ENCODE measurements at places on chromosomes 2 and 18.

DNA sequence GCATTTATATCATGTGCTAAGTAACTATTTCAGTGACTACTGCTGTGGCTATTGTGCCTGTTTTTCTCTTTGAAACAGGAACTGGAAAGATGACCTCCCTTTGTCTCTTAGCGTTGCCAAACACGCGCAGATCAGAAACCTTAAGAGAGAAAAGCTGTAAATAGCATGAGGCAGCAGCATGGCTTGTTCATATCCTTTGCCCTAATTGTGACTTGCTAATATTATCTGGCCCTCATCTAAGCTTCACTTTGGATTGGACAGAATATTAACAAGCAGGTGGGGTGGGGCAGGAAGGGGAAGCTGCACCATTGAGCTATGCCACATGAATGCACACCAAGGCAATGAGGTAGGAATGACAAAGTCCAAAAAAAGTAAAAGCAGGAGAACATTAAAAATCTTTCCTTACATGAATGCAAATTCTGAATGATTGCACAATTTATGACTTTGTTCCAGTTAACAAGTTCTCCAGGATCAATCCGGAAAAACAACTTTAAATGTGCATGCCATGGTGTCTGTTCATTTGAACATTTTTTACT, 128.4 kb downstream of the IRS1 start:
- no peak for DNase-seq

DNA sequence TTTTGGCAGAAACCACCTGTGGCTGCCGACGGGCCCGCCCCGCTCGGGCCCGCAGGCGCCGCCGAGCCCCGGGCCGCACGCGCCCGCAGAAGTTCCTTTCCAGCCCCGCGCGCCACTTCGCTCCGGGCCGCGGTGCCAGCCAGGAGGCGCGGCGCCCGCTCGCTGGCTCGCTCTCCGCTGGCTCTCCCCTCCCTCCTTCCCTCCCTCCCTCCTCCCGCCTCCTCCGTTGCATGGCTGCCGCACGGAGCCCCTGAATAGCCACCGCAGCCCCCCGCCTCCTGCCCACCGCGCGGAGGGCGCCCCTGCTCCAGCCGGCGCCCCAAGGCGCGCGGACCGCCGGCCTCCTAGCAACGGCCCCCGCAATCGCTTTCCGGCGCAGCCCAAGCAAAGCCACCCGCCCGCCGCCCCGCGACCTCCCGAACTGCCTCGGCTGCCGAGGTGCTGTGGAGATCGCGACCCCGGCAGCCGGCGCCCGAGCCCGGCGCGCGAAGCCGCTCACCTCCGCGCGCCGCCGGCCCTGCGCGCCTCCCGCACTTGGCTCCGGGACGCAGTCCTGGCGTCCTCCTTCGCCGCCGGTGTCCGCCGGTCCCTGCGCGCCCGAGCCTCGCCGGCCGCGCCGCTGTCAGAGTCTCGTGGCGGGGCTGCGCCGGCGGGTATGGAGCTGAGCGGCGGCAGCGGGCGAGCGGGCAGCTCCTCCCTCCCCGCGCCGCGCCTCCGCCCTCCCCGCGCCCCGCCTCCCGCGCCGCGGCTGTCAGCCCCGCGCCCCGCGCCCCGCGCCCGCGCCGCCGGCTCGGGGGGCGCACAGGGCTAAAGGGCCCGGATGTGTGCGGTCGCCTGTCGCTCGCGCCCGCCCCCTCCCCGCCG, at the start of gene ZBTB7C:
ZBTB7C (minus strand) TSS at position 657 of the 864 bp plus-strand sequence.
- DNase-seq, result no peak

DNA sequence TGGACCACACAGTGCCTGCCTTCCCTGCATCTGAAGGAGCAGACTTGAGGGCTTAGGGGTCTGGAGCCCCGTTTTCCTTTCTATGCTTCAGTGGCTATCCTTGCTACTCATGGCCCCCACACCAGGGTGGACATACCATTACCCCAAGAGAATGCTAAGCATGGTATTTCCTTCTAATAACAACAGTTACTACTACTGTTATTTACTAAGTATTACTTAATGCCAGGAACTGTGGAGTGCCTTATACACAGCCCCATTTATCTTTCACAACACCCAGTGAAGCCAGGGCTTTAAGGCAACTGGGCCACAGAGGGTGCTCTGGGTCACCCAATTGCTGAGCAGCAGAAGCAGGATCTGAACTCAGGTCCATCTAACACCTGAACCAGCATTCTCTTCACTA, 5.8 kb upstream of the PAX8 start:
- no peak for DNase-seq

DNA sequence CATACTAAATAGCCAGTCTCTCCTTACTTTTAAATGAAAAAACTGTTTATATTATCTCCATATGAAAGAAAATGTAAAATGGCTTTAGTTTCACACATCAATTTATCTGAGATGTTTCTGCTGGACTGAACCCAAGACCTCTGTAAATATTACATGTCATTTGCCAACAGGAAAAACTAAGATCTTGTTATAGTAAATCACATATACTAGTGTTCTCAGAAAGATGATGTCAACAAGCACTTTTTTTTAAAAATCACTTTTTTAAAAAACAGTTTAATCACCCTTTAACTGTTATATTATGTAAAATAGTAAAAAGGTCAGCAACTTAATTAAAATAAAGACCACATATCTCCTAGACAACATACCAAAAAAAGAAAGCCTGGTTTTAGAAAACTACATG, 46.3 kb downstream of the PTPN2 start:
- DNase-seq, result no peak

DNA sequence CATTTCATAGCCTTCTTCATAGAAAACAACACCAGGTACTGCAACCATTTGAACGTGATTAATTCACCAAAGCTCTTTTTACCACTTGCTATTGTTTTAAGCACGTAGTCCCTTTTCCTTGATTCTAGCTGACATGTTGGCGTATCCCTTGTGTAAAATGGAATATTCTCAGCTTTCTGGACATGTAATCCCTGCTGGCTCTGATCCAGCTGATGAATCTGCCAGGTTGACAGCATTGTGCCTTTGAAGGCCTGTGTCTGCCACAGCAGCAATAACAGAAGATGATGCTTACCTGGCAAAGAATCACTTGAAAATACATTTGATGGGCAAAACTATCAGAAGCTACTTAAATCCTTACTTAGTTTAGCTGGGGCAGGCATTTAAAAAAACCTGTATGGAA, 81.0 kb upstream of the CCDC150 start:
- no peak for DNase-seq

DNA sequence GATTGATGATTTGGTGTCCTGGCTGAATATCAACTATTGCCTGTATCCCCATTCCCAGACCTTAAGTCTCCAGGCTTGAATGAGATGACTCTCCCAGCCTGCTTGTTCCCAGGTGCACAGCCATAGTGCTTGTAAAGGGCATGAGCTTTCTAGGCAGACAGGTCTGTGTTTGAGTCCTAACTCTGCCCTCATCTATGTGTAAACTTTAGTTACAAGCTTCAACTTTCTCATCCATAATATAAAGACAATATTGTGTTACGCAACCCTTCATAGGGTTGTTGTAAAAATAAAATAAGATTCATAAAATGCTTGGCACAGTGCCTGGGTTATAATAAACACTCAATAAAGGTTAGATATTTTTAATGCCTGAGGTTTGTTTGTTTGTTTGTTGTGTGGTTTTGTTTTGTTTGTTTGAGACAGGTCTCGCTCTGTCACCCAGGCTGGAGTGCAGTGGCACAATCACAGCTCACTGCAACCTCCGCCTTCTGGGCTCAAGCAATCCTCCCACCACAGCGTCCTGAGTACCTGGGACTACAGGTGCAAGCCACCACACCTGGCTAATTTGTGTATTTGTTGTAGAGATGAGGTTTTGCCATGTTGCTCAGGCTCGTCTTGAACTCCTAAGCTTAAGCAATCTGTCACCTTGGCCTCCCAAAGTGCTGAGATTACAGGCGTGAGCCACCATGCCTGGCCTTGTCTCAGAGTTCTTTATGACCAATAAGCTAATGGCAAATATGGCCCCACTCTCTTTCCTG, 89.4 kb upstream of the MAPRE2 start:
- DNase-seq, result no peak

DNA sequence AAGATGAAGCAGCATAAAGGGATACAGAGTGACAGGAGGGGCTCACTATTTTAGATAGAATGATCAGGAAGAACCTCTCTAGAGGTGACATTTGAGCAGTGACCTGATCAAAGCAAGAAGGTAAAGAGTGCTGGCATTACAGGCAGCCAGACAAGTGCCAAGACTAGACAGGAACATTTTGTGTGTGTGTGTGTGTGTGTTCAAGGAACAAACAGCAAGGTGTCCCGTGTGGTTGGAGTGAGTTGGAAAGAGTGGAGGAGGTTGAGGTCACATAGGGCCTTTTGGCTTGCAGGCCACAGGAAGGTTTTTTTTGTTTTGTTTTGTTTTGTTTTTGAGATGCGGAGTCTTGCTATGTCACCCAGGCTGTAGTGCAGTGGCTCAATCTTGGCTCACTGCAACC, 25.7 kb downstream of the FZD5 start:
- no peak for DNase-seq

DNA sequence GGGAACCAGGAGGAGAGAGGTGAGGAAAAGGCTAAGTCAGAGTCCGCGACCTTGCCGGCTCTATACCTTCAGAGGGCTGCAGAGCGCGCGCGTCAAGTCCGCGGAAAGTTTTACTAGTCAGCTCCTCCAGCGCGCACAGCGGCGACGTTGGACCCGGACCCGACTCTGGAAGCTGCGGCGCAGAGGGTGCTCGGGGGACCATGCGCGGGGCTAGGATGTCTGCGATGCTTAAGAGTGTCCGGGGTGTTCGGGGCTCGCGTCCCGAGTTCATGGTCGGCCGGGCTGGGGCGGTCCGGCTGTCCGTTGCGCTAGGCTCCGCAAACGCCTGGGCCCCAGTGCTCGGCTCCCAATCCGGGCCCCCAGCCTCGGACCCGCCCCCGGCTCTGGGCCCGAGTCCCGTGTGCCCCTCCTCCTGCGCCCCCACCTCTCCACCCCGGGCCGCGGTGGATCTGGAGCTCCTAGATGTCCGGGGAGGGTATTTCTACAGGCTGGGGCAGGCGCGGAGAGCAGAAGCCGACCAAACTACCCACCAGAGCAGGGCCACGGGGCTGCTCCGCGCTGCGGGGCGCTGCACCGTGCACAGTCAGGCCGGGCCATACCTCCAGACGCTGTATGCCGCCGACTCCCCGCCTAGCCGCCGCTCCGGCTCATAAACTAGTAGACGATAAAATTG, at the start of gene LBX2:
LBX2 (minus strand) TSS at position 337 of the 673 bp plus-strand sequence; CDS start at position 271, 66 bp downstream.
- DNase-seq, result no peak

DNA sequence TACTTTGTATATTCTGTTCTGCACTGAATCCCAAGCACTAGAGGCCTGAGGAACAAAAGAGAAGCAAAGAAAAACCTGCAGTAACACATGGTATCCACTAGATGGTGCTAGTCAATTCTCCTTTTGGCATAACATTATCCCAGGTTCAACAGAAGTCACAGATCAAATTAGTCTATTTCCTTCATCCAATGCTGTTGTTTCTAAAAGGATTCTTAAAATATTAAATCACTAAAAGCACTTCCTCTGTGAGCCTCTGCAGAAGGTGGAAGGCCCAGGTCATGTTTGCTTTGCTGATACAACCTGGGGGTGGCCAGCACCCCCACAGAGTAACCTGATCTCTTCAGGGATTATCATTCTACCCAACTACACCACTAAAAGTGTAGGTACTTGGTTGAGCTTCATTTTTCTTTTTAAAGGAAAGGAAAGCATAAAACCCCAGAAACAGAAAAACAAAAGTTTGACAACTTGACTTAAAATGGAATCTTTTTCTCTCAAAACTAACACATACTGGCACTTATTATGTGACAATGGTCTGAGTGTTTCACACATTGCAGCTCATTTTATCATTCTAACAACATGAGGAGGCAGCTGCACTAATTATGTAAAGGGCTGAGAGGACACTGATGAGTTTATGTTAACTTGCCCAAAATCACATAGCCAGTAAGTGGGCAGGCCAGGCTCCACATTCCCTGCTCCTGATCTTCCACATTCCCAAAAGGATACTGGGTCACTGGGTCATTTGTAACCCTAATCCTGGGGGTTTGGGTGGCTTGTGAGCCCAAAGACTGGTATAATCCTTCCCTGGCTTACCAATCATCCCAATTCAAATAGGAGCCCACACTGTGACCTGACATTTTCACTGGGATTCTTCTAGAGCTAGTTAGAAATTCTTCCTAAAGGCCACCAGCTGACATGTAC, 66.8 kb upstream of the DNER start:
- no peak for DNase-seq

All from NCI-H524 treated with DMSO at 0.1 percent for 48 hours (cell line).